ENCODE measurements at places on chromosomes 7 and 10.

DNA sequence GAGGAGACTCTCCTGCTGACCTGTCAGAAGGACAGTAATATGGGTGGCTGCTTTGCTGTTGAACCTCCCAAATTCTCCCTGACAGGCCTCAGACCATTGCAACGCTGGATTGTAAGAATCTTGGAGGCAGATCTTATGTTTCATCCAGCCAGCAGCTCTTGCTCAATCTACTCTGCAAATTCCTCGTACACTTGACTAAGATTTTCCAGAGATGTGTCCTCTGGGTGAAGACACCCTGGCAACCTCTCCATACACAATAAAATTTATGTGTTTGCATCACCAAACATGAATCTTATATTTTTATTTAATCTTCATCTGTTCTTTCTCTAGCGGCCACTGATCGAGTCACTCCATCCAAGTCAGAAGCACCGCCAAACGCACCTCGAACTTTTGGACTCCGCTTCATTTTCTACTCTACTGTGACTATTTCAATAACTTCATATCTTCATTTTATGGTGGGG is 623.1 kb downstream of the ACTR3B start:
- DNase-seq: no peak

DNA sequence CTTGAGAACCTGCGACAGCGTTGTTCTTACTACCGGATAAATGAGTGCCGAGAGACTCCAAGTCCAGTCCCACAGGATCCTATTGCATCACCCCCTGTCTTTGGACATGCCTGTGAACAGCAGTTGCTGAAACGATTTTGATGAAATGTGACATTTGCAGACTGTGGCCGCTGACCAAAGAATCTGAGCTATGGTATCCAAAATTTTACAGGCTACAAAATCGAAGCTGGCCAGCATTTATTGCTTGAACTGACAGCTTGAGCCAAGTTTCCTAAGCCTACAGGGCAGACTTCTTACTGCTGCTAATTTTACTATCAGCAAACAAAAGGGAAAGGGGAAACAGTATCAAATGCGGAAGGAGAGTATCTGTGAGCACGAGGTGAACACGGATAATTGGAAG is 12.1 kb upstream of the NPVF start:
- no peak for DNase-seq

DNA sequence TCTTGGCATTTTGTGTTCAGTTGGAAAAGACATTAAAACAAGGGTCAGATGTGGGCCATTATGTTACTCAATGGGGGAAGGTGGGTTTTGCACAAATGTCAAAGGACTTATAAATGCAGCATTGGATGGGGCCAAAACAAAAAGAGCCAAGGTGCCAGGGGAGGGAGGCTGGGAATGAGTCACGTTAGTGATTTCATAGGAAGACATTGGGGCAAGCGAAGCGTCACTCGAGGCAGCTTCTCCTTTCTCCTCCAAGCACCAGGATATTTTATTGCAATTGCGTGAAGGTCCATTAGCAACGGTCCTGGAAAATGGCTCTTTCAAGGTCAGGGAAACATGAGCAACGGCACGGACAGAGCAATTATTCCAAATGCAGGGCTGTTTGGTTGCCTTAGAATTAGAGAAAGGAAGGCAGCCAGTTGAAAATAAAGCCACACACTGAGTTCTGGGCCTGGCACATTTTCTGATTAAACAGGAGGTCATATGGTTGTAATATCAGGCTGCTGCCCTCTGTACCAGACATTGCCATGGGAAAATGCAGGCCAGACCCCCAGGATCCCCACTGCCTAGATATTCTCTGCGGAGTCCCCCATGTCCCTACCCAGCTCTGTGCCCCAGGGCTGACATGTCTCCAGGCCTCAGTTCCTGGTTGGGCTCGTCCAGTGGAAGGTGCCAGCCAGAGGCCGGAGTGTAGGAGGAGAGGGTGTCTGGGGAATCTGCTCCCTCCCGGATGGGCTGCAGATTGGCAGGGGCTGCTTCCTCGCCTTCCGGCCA is 63.3 kb upstream of the NANOS1 start:
- DNase-seq: no peak

DNA sequence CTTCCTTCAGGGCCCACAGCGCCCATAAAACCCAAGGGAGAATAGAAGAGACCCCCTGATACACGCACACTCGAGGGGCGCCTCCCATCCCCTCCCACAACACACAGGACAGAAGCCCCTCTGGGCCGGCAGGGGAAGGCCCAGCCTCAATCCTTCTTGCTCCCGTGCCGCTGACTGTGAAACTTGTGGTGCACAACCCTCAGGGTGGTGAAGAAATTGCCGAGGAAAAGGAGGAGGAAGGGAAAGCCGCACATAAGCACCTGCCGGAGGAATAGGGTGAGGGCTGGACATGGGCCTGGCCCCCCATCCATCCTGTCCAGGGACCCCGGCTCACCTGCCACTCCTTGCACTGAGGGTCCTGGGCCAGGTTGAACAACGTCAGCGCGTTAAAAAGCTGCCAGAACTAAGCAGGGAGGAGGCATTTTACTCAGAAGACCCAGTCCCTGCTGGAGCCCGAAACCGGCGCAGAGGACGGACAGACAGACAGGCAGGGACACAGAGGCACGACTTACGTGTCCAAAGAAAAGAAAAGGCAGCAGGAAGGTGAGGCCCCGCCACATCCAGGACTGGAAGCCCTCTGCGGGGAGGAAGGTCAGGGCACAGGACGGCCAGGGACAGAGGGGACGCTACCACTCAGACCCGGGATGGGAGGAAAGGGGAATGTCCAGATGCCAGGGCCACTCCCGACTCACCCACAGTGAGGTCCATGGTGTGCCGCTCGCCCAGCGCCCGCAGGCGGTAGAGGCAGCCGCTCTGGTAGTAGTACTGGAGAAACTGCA is 7.2 kb downstream of the TMEM120A start:
- no peak for DNase-seq
